ENCODE measurements at places on chromosomes 2 and 18.

DNA sequence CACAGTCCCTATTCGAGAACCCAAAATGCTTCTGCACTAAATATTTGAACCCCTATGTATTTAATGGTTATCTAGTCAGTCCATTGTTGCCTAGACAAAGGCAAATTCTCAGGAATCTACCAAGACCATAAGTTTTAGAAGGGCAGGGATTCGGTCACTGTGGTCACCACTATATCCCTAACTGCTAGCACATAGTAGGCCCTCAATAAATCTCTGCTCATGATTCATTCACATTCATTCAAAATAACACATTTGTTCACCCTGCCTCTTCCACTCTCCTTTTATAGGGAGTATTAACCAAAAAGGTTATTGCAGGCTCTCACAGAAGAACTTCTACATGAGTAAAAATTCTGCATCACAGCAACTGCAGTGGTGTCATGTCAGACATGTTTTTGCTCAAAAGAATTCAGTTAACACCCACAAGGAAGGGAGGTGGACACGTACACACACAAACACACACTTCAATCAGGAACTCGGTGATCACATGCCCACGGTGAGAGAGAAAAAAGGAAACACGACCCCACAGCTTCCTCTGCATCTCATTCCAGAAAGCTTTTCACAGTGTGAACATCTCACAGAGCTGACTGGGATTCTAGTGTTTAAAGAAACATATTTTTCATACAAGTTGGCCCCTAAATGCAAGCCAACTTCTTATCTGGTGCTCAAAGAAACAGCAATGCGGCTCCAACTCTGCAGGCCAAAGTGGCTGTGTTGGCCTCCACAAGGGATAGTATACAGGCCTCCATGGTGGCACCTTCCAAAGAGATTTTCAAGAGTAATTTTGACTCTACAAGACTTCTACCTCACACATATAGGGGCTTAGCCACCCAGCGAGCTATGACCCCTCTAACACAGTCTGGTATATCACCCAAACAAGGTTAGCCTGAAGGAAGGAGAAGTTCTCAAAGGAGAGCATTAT, 98.0 kb downstream of the ANKRD44 start:
- no peak for DNase-seq

DNA sequence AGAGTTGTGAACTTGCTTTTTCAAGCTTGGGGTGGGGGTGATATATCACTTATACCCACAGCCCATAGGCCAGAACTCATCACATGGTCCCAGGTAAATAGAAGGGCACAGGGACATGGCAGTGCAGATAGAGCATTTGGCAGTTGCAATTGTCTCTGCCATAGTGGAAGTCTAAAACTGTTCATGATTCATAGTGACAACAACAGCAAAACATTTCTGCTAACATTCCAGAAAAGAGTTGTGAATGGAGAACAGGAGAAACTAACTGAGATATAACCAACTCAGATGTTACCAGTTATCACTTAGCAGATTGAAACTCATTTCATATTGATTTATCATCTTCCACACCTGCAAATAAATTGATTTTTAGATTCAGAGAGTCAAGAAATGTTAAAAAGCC, 278.6 kb upstream of the KYNU start:
- no peak for DNase-seq

- no peak for DNase-seq
Measured at GRCh38 chr2:175836361-175836760, 165.7 kb downstream of the LNPK start.

DNA sequence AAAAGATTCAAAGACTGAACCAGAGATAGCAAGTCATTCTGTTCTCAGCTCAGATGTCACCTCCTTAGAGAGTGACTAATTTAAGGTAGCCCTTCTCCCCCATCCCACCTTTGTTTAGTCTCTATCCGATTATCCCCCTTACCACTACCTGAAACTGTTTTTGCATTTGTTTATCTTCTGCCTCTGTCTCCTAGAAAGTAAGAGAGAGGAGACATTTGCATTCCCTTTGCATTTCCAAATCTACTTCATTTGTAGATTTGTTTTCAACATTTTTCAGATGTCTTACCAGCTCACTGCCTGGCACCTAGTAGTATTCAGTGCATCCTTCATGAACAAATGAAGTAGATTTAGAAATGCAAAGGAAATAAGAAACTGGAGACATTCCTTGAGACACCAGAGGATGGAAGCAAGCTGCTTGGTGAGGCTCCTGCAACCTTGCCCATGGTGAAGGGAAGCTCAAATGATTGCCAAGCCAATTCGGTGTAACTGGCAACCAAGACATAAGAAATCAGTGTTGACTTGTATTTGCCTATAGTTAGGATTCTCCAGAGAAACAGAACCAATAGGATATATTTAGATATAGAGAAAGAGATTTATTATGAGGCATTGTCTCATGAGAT, 385.7 kb downstream of the STK39 start:
- no peak for DNase-seq

GRCh38 chr2:235200216-235200615, 248.4 kb downstream of the SH3BP4 start:
- DNase-seq = no peak
